ENCODE measurements at places on chromosomes 11 and 22. TPM values are rescaled to one million over a fixed set of nuclear protein-coding genes. Genes with fewer than 3 reads are reported as not detected.

Gene ADAMTS8
- total RNA-seq, result not detected

Gene IRAG1
- not detected for total RNA-seq

Gene NELL1
- not detected for total RNA-seq

Gene MAPK8IP2
- total RNA-seq, result 0.30 TPM

DNA sequence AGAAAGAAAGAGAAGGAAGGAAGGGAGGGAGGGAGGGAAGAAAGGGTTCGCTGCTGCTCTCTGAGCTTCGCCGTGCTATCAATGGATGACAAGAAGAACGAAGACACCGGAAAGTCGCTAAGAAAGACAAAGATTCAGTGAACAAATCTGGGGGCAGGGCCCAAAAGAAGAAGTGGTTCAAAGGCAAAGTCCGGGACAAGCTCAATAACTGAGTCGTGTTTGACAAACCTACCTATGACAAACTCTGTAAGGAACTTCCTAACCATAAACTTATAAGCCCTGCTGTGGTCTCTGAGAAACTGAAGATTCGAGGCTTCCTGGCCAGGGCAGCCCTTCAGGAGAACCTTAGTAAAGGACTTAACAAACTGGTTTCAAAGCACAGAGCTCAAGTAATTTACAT is 2.9 kb upstream of the TTLL1 start:
- no peak for DNase-seq

DNA sequence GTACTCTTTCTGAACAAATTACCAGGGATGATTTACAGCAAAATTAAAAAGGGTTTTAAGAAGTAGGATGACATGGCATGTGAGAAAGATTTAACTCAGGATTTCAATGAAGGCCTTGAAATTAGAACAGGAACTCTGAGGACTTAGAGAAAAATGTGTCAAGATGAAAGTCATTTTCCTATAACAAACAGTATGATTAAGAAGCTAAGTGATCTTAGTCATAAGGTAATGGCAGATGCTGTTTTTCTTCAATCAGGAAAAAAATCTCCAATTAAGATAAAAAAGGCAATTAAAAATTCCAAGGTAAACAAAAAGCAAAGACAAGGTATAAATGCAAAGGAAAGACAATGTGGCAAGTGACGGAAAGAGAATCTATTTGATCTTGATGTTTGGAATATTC is 73.5 kb downstream of the GAB2 start:
- no peak for DNase-seq

DNA sequence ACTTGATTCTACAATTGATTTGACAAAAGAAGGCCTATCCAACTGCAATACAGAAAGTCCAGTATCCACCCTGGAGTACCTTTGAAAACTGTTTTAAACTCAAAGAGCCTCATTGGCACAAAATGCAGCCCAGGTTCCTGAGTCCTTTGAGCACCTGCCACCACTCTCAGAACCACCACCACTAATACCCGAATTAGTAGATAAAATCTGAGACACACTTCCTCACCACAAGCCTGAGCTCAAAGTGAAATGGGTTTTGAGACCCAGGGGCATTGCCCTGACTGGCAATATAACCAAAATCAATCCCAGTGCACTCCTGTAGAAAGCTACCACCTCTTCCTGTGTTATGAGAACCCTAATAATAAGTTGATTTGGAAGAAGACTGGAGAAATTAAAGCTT is 215.7 kb downstream of the CSNK2A3 start:
- DNase-seq, result peak; percentile 14

- no peak for DNase-seq
Measured at GRCh38 chr11:36361472-36361871, 65.4 kb downstream of the PRR5L start.

GRCh38 chr11:34299284-34299972 is 58.4 kb downstream of the ABTB2 start:
- DNase-seq, result no peak

GRCh38 chr11:11980841-11981308 is 27.6 kb downstream of the DKK3 start:
- DNase-seq, result no peak
